ENCODE measurements at places on chromosomes 5 and 9.

DNA sequence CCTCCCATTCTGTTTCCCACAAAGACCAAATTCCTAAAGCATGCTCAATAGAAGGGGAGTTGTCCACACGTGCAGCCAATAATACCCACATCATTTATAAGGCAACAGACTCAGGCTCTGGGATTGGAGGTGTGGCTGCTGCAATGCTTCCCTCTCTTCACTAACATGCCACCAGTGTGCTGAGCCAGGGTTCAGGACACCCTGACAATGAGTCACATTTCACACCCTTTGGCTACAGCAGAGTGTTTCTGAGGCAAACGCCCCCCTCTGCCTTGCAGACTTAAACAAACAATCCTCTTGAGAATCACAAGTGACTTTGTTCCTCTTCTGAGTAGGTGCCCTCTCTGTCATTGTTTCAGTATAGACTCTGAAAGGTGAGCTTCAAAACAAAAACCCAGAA lies 189.3 kb upstream of the TLE4 start:
- no peak for DNase-seq

DNA sequence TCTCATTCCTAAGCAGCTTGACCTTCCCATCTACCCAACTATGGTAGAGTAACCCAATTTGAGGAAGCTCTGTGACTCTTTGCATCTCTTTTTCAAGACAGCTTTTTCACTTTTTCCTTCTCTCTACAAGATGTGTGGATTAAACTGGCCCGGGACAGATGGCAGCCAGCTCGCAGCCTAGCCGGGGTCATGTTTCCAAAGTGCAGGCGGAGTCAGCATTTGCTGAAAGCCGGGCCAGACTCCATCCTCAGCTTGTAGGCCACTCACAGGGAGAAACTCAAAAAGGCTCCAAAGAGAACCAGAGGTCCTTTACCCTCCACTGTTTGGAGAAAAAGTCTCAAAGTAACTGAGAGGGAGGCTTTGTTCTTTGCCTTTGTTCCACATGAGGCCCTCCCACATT lies 286.8 kb upstream of the PANK3 start:
- DNase-seq, result no peak

GRCh38 chr5:148443998-148444397 lies 60.2 kb downstream of the FBXO38 start:
- DNase-seq, result no peak

GRCh38 chr5:164233791-164234190 lies 728.4 kb downstream of the MAT2B start:
- DNase-seq, result no peak
